OCI-LY7 (cell line): ENCODE measurements at places on chromosomes 5 and 9.

GRCh38 chr9:109969573-109970237 is 189.7 kb downstream of the PALM2AKAP2 start:
- no peak for DNase-seq

- no peak for DNase-seq
Measured at GRCh38 chr9:18739641-18740318, 265.8 kb downstream of the ADAMTSL1 start.

DNA sequence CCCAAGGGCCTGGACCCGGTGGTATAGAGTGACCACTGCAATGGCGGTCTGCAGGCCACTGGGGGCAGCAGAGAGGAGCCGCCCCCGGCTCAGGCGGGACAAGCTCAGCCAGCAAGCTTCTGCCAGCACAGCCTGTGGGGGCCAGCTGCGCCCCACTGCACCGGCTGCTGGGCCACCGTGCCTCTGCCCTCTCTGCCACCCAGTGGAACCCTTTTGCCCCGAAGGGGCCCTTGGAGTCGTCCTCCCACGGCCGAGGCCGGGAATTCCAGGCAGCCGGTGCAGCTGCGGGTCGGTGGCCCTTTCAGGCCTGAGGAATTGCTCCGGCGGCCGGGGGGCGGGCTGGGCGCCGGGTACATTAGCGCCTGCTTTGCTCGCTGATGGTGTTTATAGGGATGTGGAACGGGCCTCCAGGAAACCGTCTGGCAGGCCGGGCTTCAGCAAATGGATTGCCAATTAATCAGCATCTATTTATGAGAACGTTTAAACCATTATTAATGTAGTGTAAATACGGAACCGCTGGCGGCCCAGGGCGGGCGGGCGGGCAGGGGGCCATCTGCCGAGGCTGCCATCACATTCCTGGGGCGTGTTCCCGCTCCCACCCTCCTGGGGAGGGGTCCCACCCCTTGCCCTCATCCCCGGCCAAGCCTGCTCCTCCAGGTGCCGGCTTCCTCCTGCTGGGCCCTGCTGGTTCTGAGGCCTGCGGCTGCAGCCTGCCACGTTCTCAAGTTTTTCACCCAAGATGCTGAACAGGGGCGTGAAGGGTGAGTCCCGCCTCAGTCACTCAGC is 127.4 kb downstream of the BARX1 start:
- peak; percentile 9 for DNase-seq

DNA sequence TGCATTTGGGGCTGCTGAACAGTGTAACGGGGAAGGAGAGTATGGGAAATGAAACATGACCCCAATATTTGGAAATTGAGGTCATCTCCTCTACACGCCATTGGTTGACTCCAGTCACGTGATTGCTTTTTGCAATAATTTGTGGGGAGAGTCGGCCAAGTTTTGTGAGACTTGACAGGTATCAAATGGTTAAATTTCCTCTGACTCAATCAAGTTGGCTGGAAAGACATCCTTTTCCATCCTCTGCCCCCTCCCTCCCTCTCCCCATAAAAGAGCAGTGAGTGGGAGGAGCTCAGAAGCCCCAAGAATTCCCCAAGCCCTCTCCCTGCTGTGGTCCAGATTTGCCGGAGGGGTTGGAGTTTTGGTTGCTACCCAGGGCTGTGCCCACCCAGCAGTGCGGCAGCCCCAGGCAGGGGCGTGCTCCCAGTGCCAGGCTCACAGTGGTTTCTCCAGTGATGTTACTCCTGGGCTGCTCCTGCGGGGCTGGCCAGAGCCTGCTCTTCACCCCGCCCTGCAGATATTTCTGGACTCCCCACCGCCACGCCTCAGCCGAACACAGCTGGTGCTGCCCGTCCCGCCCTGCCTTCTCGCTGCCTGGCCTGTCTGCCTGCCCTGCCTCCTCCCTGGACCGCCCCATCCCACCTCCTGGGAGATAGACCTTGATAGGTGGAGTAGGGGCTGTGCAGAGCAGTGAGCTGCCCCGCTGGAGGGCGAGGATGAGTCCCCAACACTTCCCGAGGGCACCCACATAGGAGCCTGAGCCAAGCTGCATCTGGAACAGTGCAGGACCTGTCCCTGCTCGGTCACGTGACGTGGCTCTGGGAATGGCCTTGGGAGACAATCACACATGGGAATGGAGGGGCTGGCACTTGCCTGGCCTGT is 3.4 kb downstream of the COL5A1 start:
- no peak for DNase-seq

GRCh38 chr5:178199581-178200434 is 4.5 kb upstream of the HNRNPAB start:
- DNase-seq = no peak

DNA sequence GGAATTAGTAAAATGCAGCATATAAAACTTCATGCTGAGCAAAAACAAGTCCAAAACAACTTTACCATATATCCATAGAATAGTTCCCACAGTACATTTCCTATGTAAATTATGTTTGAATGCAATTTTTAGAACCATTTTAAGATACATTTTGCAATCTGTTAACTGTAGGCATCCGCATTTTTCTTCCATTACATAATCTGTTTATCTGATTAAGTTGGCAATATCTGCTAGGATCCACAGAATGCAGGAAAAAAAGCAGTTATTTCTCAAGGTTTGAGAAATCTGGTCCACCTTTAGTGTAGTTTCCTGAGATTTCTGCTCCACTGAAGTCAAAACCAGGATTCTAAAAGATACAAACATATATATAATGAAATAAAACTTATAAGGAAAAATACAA is 6.2 kb downstream of the NUDCD2 start:
- no peak for DNase-seq

DNA sequence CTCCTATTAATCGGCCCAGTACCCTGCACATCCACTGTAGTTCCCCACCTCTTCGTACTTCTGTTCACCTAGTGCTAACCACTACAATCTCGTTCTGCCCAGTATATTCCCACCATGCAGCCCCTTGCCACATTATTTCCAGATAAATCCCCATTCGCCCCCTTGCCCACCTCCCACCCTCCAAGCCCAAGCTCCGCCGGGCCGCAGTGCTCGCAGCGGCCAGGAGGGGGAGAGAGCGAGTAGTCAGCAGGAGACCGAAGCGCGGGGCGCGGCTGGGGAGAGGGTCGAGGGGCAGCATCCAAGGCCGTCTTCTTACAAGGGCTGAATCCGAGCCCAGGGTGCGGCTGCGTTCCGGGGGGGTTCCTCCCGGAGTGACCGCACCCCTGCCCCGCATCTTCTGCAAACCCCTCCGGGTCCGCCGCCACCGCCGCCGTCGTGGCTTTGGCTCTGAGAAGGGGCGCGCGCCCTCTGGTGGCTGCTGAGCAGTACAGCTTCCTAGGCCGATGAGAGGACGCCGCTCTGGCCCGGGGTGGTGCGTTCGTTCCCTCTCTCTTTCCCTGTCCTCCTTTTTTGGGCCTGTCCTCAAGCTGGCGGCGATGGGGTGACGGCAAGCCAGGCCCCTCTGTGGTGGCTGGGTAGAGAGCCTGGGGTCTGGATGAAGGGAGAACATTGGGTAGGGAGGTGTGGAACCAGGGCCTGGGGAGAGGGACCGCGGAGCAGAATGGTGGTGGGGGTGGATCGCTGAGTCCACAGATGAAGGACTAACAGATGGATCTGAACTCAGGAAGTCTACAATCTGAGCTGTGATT is 30.0 kb upstream of the PSD2 start:
- DNase-seq = peak; percentile 84

GRCh38 chr5:141517880-141518617 is 29.2 kb downstream of the PCDHGC5 start:
- DNase-seq = no peak

GRCh38 chr5:90585337-90585986 is 26.9 kb downstream of the ADGRV1 start:
- DNase-seq = no peak

DNA sequence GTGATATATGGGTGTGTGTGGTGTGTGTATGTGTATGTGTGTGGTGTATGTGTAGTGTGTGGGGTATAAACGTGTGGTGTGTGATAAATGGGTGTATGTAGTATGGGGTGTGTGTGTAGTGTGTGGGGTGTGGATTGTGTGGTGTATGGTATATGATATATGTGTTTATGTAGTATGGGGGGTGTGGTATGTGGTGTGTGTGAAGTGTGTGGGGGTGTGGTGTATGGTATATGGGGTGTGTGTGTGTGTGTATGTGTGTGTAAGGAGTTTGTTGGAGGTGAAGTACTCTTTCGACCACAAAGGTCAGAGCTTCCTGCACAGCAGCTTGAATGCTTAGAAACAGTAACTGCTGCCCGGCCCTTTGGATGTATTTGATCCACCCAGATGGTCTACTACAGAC is 145.2 kb upstream of the IQGAP2 start:
- no peak for DNase-seq

DNA sequence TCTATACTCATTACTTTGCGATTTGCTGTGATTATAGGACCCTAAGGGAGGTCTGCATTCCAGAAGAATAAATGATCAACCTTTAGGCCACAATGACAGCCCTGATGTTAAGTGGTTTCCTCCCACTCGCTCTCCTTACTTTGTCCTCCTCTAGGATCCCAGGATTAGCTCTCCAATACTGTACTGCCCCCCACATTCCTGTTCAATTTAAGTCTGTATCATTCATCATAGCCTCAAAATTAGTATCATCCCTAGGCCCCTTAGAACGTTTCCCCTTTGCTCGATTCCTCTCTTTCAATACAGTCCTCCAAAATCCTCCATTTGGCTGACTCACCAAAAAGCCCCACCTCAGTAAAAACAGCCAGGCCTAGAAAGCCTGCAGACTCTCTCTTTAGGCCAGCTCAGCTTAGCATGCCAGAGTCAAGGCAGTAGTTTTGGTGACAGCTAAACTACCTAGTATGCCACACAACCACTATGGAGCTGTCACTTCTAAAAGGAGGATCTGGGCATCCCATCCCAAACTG is 24.4 kb downstream of the RNF145 start:
- DNase-seq = no peak

GRCh38 chr9:77838986-77839385 is 190.9 kb upstream of the GNA14 start:
- DNase-seq = no peak

DNA sequence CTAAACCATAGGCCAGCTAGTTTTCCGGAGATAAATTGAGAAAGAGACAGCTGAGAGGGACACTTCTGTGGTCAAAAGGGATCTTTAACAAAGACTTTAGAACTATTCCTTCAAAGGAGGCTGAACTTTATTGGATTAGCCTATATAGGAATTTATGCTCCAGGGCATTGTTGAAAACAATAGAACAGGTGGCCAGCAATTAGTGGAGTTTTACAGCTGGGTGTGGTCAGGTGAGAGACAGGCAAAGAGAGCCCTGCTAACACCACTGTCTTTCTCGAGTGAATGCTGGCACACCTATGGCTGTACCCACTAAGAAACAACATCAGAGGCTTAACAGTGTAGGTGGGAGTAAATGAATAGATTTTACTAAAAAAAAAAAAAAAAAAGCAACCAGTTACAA is 16.7 kb upstream of the TLR4 start:
- no peak for DNase-seq

- no peak for DNase-seq
Measured at GRCh38 chr9:136054798-136055714, 40.0 kb downstream of the NACC2 start.

- DNase-seq = peak; percentile 51
Measured at GRCh38 chr9:109411798-109412352, 86.2 kb downstream of the PTPN3 start.

DNA sequence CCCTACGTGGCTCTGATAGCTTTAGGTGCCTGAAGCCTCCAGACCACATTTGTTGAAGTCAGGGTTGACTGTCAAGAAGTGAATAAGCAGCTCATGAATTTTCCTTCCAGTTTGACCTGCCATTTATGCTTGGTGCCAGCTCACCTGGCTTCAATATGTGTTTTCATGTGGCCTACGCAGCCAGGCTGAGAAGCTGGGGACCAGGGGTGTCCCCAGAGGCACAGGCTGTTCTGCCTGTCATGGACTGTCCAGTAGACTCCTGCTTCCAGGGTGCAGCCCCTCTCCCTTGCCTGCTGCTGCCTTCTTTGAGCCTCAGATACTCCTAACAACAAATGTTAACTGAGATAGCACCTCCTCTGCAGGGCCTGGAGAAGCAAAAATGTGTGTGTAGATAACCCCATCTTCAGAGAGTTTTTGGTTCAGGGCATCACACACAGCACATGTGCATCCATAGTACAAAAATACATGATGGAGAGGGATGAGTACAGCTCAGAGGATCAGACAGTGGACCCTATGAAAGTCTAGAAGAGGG is 5.8 kb downstream of the TNFAIP8 start:
- DNase-seq = no peak

GRCh38 chr9:89603767-89604665 is 796 bp upstream of the GADD45G start:
- peak; percentile 50 for DNase-seq

- DNase-seq = peak; percentile 87
Measured at GRCh38 chr5:10578869-10579268, 15.0 kb downstream of the ANKRD33B start.

DNA sequence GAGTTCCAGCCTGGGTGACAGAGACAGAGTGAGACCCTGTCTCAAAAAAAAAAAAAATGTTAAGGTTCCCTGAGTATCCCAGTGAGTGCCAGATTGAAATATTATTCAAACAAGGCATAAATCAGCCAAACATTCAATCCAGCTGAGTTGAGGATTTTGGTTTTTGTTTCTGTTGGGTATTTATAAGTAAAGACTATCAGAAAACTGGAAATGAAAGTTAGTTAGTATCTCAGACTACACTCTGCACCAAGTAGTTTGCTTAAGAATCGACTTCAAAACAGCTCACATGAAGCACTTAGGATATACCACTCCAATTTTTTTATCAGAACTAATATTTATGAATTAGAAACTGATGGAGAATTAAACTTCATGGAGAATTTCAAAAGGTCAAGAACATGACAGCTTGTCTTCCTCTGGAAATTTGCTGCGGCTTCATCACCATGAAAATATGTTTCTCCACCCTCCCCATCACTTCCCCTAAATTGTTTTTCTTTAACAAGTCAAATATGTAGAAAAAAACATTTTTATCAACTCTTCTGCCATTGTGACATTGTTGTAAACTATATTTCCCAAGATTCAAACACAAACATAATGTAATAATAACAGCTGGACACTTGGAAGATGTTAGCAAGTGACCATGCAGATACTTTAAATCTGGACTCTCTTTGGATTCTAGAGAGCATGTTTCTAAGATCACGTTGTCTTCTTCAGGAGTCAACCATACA is 110.0 kb upstream of the PTGER4 start:
- no peak for DNase-seq

- no peak for DNase-seq
Measured at GRCh38 chr5:154740957-154741356, 14.2 kb upstream of the LARP1 start.

GRCh38 chr9:17942498-17942897 is 363.6 kb downstream of the SH3GL2 start:
- DNase-seq = no peak

DNA sequence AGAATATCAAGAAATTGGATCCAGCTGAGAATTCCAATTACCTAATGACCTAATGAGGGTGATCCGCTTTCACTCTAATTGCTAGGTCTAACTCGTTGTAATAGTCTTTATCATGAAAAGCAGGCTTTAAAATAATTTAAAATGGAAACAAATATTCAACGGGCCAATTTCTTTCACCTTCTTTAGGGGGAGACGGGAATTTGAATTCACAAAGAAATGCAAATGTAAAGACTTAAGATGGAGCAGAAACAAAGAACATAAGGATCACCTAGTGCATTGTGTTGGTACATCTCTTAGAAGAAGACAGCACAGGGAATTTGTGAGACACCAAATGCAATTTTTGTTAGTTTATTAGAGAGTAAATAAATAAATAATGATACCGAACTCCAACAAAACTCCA is 1.5 kb upstream of the KCNN2 start:
- DNase-seq = no peak

GRCh38 chr5:57537811-57538210 is 55.2 kb upstream of the ACTBL2 start:
- no peak for DNase-seq
